Activated naive CD8-positive, alpha-beta T cell treated with anti-CD3 and anti-CD28 coated beads, Interleukin-2, amount 50 U/mL, for 24 hours (primary cell): ENCODE measurements at places on chromosomes 6 and 20.

- DNase-seq: no peak
Measured at GRCh38 chr20:52402514-52402913, 210.9 kb upstream of the ZFP64 start.

DNA sequence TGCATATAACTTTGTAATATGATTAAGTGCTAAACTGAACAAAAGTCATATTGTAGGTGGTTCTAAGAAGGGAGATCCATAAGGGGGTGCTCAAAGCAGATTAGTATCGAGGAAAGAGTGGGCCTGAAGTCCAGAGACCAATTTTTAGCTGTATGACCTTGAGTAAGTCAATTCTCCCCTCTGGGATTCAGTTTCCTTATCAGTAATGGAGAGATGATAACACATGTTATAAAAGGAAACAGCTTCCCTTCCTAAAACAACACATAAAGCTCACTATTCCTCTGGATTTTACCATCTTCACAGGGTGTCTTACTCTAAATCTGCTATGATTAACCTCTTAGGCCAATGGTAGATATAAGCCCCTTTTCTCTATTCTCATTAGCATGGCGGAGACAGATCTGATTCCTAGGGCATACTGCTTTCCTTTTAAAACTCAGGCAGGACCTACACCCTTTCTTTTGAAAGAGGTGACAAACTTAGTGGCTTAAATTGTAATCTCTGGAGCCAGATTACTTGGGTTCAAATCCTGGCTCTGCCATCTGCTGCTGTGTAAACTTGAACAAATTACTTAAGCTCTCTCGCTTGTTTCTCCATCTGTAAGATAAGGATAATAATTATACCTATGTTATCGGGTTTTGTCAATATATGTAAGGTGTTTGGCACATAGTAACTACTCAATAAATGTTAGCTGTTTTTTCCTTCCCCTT lies 39.5 kb downstream of the ACSS2 start:
- no peak for DNase-seq

DNA sequence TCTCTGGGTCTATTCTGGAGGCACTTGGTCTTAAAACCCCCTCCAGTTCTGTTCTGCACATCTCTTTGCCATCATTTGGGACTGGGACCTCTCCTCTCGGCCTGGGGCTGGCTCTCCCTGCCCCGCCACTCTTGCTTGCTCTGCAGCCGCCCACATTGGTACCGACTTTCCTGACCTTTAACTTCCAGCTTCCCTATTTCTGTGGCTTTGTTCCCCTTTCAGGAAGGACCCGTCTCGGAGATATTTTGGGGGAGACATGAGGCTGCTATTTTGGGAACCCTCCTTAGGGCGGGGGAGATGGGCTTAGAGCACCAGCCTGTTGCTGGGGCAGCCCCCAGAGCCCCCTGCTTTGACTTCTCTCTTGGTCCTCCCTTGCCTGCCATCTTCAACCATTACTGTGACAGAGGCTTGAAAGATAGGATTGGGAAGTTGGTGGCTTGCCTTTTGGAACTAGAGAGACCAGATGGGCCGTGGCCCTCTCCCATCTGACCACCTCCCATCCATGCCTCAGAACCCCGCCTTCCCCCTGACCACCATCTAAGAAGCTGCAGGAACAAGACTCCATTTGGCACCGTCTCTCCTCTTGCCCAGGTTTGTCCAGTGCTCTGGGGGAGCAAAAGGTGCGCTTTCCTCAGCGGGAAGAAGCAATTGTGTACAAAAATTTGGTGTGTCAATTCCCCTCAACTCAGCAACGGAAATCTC lies 914 bp downstream of the TREM2 start:
- no peak for DNase-seq

- DNase-seq: no peak
Measured at GRCh38 chr6:53526000-53526399, 18.9 kb downstream of the GCLC start.

DNA sequence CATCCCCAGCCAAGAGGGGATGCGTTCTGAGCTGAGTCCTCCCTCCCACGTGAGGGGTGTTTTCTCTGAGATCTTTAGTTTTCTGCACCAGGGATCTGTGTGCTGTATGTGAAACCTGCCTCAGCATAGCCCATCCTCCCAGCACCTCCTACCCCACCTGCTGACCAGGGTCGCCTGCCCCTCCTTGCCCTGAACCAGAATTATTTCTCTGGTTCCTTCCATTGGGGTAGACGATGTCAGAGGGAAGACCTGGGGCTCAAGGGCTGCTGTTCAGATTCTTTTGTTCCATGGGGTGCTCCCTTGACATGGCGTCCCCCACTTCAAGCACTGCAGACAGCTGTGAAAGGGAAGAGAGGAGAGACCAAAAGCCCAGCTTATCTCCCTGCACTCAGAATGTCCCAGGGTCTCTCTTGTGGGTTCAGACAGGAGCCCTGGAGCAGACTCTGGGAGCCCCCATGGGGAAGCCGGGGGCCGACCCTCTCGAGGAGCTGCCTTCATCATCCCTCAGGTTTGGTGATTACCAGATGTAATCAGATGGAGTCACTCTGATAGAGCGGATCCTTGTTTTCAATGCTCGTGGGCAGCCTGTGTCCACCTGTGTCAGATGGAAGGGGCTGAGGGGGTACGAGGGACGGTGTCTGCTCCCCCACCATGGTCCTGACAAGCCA lies 74.3 kb downstream of the ERMARD start:
- DNase-seq: no peak

DNA sequence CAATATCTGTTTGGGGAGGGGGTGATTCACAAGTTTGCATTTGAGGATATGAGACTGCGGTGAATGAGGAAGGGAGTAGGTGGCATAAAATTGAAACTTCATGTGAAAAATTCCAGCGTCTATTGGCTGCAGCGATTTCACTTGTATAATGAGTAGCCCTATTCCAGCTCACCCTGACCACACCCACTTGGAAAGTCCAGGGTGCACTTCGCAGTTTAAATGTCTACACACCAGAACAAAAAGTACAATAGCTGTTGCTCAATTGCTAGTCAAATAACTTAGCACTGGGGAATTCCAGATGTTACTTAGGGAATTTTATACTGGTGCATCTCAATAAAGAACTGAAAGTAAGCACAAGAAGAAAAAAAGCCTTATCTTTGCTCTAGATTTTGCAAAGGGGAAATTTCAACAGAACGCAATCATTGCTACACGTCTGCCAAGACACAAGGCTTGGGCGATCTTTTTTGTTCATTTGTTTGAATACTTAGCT lies 6.3 kb downstream of the TNFAIP3 start:
- peak; percentile 85 for DNase-seq

DNA sequence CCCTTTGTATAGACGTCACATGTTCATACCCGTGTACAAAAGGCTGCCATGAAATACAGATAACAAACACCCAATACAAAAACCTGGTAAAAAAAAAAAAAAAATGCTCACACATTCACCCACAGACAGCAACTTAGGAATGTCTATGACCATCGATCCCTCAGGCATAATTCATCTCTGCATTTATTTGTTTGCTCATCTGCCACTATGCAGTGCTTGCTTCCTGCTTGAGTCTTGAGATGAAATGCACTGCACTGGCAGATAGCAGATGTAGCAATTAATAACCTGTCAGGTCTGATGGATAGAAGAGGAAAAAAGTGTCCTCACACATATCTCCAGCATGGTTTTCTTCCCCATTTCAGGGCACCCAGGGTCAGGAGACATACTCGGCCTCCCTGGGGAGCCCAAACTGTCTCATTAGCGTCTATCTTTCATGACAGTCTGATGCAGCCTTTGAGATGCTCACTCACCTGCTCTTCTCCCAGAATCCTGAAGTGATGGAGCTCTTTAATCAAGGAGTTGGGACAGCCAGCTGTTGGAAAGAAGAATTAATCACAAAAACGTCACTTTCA lies 295.1 kb upstream of the AGPAT4 start:
- DNase-seq: no peak

- DNase-seq: no peak
Measured at GRCh38 chr20:34084227-34084923, 27.7 kb downstream of the EIF2S2 start.

GRCh38 chr6:110781522-110782214 lies 33.6 kb downstream of the CDK19 start:
- DNase-seq: no peak

GRCh38 chr6:104940238-104940892 lies 16.5 kb upstream of the LIN28B start:
- DNase-seq: no peak

- DNase-seq: no peak
Measured at GRCh38 chr20:23253524-23253923, 97.1 kb upstream of the NXT1 start.

- DNase-seq: no peak
Measured at GRCh38 chr6:109453594-109454495, 1.7 kb downstream of the MICAL1 start.

DNA sequence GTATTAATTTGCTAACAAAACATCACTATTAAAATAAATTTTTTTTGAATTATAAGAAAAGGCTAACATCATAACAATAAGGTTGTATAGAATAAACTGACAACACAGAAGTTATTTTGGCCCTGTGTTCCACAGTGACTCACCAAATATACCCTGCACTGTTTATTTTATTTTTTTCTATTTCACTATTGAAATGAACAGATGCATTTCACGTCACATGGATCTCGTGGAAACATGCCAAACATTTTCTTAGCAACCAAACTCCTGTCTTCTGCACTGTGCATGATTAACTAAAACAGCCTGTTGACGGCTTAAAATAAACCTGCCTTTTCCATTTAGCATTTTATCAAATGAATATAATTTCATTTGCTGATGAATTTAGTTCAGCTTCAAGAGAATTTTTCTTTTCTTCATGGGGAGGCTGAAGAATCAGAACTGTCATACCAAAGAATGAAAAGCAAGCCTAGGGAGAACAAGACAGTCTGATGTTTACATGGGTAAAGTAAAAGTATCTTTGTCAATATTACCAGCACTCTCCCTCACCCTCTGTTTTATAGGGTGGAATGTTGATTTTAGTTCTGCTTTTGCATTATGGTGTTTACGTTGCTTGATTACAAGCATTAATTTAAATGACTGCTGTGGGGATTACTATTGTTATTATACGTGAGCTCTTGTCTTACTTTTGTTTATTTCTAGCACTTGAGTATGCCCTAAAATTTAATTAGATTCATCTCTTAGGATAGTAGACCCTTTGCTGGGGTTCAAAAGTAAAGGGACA lies 115.3 kb downstream of the LCA5 start:
- no peak for DNase-seq

- DNase-seq: no peak
Measured at GRCh38 chr6:33604941-33605854, 15.9 kb upstream of the ITPR3 start.

GRCh38 chr6:119799596-119800509 lies 450.3 kb upstream of the MAN1A1 start:
- no peak for DNase-seq

DNA sequence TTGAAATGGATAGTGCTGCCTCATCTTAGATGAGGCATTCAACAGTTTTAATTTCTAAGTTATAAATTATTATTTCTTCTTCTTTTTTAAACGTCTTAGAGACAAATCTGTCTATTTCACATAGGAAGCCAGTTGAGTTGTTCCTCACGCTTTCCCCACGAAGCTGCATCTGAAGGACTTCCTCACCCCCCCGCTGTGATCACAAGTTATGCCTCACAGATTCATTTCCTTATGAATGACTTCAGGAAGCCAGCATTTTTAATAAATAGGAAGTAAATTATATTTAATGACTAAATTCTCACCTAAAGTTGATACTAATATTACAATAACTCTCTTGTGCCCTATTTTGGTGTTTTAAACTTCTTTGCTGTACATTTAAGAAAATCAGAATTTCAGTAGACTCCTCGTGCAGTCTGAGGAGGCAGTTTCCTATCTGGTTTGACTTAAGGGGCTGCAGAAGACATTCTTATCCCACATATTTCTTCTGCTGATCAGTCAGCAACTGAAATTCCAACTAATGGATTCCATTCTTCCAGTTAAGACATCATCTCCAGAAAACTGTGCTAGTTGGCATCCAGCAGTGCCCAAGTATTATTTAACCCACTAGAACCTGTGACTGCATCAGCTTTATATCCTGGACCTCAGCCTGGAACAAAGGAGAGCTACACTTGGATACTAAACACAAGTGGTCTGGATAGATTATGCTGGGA lies 182.7 kb upstream of the CCN2 start:
- DNase-seq: no peak

- no peak for DNase-seq
Measured at GRCh38 chr20:19438488-19438887, 226.0 kb downstream of the SLC24A3 start.

DNA sequence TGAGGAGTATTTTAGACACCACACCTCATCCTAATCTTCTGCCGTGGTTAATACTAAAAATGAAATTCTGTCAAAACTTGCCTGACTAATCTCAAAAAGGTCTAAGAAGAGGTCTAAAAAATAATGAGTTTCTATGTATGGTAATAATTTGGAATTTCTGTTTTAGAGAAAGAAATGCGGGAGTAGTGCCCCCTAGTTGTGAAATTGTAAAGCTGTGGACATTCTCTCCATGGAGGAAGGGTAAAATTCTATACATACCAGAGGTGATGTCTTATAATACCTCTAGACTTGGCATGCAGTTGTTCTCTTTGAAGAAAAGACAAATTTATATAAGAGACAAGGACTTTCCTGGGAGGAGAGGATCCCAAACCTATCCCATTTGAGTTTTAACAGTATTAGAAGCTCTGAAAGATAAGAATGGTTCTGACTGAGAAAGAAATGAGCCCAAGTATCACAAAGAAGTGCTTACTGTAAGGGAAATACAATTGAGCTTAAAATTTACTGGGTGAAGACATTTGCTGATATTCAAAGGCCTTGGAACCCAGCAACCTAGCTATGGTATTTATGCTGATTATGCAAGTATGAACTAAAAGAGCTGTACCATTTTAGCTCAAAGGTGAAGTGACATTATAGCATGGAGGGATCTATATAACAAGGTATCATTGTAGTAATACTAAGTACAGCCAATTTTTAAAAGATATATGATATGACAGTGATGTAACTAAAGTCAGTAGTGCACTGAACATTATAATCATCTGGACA lies 5.1 kb upstream of the EPHA7 start:
- no peak for DNase-seq

DNA sequence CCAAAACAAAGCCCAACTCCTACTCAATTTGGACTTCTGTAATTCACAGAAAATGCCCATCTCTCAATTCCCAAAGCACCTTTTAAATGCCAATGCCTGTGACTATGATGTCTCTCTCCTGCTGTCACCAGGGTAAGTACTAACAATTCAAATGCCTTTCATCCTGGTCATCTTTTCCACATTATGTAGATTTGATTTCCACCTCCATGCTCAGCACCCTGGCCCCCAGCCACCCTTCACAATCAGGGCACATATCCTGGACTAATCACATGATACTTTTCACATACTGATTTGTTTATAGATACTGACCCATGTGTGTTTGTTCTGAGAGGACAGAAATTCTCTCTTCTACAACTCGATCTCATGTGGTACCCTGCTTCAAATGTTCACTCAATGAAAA lies 236.3 kb downstream of the PTPRK start:
- DNase-seq: no peak
